ENCODE measurements at places on chromosomes 12 and 14.

DNA sequence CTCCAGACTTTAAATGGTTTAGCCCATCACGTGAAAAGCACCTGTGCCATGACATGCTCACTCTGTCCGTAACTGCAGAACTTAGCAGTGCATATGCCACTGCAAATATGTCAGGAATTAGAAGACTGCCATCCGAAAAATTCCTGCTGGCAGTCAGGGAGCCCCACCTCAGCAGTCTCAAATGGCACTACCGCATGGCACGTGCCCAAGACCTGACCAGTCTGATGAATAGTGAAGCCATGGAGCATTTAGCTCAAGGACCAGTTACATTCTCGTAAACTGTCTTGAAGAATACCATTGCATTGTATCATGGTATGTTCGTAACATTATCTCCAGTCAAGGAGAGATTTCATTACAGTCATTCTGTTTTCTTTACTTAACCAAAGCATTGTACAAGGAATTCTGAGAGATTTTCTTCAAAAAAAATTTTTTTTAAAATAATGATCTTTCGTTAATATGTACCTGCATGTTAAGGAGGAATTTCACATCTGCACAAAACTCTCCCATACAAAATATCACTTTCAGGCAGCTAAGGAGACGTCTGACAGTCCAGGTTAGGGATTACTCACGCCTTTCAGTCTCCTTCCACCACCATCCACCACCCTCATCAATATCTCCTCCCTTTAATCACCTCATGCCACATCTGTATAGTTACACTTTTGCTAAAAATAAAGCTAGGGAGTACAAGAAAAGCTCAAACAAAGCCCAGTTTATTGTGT is 138.5 kb downstream of the ANO2 start:
- DNase-seq: no peak

DNA sequence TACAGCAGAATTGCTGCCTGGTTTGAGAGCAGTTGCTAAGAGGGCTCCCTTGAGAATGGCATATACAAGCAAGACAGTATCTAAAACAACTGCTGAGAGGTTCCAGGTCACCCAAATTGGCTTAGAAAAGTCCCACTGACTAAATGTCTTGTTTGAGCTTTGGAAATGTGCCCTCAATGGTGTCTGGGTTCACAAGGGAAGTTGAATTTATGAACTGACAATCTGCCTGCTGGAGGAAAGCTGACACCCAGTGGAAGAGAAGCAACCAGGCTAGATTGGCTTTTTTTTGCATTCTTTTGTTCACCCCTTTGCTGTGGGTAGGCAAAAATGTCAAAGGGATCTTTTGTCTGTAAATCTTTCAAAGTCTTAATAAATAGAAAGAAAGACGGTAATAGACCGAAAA is 44.6 kb upstream of the NPFF start:
- DNase-seq: no peak

GRCh38 chr12:116631619-116632018 is 72.4 kb downstream of the MAP1LC3B2 start:
- DNase-seq: no peak

GRCh38 chr12:95073698-95074520 is 491 bp upstream of the NR2C1 start:
- DNase-seq: peak; percentile 49

GRCh38 chr14:91065266-91065665 is 4.8 kb upstream of the RPS6KA5 start:
- DNase-seq: no peak

DNA sequence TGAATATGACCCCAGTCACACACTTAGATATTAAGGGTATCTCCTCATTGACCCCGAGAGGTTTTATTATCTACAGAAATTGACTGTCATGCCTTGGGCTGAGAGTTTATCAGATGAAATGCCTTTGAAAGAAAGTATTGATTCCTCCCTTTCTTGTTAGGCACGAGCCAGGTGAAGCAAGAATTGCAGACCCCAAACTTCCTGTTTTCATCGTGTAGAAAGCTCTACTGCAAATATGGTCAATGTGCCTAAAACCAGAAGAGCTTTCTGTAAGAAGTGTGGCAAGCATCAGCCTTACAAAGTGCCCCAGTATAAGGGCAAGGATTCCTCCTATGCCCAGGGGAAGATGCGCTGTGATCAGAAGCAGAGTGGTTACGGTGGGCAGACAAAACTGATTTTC is 143.9 kb upstream of the FUT8 start:
- no peak for DNase-seq

- no peak for DNase-seq
Observed at GRCh38 chr14:100065942-100066574, 836 bp downstream of the EVL start.

DNA sequence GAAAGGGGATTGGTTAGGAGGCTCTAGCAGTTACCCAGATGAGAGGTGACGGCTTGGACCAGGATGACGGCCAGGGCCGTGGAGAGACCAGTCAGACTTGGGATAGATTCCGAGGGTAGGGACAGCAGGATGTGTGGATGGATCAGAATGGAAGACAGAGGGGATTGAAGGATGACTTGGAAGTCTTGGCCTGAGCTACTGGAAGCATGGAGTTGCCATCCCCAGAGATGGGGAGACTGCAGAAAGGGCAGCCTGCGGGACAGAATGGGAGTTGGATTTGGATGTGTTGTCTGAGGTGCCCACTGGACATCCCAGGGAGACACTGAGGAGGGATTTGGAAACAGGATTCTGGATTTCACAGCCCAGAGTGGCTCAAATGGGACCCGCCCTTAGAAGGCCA is 102.3 kb downstream of the CALM1 start:
- no peak for DNase-seq

DNA sequence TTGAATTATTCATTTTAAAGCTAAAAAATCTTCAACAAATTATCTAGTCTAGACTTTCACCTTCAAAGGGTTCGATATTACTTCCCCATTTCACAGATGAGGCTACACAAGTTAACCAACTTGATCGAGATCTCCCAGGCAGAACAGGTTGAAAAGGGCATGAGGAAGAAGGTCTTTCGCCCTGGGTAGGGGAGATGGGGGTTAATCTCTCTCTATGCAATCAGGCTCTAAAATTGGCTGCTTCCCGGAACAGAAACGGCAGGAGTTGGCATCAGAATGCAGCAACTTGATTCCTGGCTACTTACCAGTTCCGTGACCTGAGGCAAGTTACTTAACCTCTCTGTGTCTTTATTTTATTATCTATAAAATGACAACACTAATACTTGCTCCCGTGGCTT is 2.4 kb upstream of the CISTR start:
- DNase-seq: no peak

GRCh38 chr12:118359541-118359915 is 13.2 kb downstream of the TAOK3 start:
- DNase-seq: no peak

- DNase-seq: no peak
Observed at GRCh38 chr12:130783110-130783715, 55.8 kb downstream of the STX2 start.

GRCh38 chr12:32419520-32419960 is 20.2 kb downstream of the FGD4 start:
- DNase-seq: peak; percentile 58

- peak; percentile 67 for DNase-seq
Observed at GRCh38 chr12:18907127-18907526, 169.2 kb downstream of the CAPZA3 start.
